ENCODE measurements at places on chromosomes 7 and 10.

DNA sequence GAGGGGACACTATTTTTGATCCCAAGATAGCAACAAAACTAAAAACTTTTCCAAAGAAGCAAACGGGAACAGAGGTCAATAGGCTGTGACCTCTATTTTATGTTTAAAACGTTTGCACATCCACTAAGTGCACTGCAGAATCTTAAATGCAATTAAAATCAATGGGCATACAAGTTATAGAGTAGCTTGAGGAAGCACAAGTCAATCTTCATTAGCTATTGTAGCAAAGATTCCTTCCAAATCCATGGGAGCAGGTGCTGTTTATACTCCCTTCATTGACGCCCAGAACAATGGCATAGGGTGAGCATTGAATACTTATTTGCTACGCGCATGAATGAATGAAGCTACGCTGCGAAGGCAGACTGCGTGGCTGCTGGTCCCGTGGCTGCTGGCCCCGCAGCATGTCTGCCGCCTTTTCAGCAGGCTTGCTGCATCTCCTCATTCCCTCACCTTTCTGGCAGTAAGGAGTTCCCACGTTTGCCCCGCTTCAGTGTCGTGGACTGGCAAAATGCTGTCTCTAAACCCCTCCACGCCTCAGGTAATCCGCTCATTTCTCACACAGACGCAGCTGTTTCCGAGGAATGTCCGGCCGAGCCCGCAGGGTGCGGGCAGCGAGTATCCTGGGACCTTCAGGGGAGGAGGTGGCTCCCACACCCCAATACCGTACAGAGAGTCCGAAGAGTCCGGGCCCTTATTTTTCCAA is 754 bp upstream of the PHYHIPL start:
- DNase-seq: no peak

DNA sequence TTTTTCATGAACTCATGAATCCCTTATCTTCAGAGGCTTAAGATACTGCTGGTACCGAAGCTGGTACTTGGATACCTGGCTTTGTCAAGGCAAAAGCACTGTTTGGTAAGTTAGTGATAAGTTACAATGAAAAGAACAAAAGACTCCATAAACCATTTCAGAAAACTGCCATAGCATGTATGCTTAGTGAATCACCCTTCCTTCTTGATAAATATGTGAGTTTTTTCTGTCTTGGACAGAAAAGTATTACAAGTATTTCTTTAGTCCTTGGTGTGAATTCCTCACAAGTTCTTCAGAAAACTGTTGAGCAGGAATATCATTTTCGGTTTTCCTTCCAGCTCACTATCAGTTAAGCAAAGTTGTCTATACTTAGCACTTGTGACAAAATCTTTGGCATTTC is 25.6 kb downstream of the PUS7 start:
- DNase-seq: no peak

DNA sequence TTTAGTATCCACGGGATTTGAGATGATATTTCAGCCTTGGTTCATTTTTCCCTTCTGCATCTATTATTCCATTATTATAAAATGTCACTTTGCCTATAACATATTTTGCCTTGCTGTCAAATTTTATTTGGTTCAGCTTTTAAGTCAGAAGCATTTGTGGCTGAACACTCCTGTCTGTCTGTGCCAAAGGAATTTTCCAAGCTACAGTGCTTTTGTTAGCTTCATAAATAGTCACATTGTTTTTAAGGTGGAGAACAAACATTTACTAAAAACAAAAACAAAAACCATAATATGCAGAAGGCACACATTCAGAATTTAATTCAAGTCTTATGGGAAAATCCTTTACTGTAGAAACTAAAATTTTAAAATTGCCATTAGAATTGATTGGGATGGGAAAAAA is 33.8 kb upstream of the ELMO1 start:
- no peak for DNase-seq

DNA sequence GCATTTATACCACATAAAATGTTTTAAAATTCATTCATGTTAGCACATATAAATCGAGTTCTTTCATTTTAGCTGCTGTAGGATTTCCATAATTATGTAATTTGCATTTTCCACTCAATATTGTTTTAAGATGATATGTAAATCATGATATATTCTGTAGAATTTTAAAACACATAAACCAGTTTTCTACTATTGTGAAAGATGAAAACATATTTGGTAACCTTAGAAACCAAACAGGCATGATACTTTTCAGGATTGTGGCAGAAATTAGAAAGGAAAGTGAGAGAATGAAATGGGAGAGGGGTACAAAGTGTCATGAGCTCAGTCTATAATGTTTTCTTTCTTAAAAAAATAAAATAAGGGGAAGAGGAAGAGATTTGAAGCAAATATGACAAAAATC is 269.3 kb downstream of the PPP1R3A start:
- no peak for DNase-seq

DNA sequence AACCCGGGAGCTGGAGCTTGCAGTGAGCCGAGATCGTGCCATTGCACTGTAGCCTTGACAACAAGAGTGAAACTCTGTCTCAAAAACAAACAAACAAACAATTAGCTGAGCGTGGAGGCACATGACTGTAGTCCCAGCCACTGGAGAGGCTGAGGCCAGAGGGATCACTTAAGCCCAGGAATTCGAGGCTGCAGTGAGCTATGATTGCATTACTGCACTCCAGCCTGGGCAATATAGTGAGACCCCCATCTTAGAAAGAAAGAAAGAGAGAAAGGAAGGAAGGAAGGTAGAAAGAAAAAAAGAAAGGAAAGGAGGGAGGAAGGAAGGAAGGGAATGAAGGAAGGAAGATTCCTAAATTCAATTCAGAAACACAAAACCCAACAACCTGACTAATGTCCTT is 141.3 kb upstream of the TNRC18 start:
- no peak for DNase-seq

DNA sequence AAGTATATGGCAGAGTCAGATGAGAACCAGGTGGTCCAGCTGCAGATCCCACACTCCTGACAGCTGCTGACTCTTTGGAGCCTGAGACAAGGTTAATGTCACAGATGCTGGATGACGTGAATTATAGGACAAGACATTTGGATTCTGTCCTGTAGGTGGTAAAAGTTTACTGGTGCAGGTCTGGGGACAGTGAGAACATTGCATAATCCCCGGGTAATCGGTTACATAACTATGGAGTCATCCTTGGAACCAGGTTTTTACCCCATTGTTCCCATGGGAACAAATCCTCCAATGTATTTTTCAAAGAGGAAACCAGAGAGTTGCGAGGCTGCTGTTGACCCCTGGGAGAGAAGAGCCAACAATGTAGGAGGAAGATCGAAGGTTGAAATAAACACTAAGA is 27.5 kb upstream of the ZCCHC24 start:
- no peak for DNase-seq

- DNase-seq: no peak
Measured at GRCh38 chr7:101108961-101109360, 17.9 kb upstream of the SERPINE1 start.

DNA sequence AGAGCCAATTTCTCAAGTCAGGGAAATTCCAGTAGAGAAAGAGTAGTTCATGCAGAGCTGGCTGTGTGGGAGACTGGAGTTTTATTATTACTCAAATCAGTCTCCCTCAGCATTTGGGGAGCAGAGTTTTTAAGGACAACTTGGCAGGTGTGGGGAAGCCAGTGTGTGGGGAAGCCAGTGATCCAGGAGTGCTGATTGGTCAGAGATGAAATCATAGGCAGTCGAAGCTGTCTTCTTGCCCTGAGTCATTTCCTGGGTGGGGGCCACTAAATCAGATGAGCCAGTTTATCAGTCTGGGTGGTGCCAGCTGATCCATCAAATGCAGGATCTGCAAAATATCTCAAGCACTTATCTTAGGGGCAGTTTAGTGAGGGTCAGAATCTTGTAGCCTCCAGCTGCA is 194.6 kb upstream of the NRG3 start:
- no peak for DNase-seq

DNA sequence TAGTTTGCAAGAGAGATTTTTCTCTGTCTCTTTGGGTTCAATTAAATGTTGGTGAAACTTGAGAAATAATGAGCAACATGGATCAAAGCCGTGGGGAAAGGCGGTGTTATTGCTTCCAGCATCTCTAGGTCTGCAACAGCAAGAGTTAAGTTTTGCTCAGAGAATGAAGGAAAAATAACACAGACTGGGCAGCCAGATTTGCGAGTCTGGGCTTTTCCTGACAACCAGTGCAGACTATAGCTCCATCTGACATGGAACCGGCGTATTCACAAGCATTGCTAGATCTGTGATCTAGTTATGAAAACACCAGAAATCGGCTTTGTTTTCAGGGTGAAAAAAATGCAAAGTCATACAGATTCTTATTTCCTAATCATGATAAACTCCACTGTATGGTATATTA is 110.4 kb downstream of the CAMK1D start:
- no peak for DNase-seq

DNA sequence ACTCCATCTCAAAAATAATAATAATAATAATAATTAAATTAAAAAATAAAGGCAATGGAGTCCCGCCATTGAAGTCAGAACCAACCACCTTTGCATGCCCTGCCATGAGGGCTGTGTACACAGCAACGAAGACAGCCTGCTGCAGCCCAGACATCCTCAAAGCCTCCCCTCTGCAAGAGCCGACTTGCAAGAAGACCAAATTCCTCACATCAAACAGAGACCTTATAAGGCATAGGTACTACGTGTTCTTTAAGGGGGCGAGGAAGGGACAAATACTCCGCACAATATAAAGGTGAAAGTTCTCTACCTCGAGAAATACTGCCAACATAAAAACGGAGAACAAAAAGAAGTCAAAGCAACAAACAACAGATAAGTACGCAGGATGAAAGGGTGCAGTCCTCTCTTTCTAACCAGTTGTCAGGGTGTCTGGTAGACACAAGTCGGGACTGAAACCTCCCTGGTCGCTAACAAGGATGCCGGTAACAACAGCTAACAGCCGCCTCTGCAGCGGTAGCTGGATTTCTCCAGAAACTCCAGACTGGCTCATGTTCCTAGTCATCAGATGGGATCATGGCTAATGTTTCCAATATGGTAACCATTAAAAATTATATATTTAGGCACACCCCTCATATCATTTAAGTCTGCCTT is 23.6 kb downstream of the FGFR2 start:
- no peak for DNase-seq

DNA sequence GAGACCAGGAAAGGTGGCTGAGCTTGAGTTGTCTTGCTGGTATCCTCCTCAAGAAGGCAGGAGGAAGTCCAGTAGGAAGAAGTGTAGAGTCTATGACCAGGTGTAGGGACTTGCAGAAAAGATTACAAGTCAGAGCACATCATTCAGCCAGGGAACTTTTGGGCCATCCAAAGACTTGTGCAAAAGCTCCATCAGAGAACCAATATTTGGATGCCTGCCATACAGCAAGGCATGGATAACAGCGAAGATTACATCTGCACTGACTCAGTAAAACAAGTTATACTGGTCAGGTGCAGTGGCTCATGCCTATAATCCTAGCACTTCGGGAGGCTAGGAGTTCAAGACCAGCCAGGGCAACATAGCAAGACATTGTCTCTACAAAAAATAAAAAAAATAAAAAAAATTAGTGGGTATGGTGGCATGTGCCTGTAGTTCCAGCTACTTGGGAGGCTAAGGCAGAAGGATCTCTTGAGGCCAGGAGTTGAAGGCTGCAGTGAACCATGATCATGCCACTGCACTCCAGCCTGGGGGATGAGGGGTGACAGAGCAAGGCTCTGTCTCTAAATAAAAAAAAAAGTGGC is 13.2 kb upstream of the NMT2 start:
- DNase-seq: no peak

- no peak for DNase-seq
Measured at GRCh38 chr10:15695852-15696251, 23.9 kb downstream of the ITGA8 start.

DNA sequence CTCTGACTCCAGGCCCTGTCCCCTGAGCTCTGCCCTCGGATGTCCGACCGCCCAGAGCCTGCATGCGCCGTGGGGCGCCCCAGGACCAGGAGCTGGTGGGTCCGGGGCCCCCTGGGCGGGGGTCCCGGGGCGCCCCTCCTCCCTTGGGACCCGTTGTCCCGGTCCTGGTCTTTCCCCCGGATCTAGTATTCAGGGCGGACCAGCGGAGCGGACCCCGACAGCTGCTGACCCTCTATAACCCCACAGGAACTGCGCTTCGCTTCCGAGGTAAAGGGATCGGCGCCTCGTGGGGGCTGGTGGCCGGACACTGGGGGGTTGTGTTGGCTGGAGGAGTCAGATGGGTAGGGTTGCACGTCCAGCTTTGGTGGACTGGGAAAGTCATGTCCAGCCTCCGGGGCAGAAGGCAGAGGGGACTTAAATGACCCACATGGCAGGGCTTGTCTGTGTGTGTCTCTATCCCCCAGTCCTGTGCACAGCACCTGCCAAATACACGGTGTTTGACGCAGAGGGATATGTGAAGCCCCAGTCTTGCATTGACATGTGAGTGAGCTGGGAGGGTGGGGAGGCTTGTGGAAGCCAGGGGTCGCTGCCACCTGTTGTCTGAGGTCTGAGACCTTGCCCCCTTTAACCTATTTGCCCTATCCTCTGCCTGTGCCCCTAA is 520 bp downstream of the MOSPD3 start:
- DNase-seq: no peak

DNA sequence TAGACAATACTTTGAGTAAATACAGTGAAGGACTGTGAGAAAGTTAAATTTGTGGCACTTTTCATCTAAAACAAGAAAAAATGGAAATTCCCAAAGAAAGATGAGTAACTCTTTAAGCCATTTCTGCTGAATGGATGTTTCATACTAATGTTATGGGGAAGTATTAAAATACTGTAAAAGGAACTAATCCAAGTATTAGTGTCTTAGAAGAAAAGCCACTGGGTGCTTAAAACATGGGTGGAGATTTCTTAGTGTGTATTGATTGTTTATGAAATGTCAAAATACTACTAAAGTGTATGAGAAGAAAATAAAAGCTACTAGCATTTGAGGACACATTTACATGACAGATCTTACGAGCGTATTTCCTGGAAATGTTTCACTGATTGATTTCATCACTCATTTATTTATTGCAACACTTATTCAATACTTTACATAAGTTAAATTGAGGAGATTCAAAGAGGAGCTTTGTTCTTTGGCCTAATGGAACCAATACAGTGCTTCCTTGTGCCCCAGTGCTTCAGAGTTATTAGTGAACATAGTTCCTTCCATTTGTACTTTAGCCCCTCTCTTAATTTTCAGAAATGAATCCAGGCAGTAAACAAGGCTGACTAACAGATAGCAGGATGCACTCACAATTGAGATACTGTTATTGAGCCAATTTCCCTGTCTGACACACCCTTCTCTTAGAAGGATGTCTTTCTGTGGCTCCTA is 155.5 kb upstream of the AHR start:
- DNase-seq: no peak

DNA sequence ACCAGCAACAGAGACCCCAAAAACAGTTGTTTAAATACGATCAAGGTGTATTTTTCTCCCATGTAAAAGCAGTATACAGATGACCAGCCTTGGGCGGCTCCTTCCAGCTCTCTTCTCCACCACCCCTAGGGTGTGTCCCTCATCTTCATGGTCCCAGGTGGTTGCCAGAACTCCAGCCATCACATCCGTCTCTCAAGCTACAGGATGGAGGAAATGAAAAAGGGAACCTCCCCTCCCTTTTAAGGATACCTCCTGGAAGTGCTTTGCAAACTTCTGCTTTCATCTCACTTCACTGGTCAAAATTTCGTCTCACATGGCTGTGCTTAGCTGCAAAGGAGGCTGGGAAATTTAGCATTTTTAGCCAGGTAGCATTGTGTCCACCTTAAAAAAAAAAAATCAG is 59.3 kb downstream of the C10orf105 start:
- DNase-seq: no peak

GRCh38 chr10:77504873-77505257 is 132.7 kb downstream of the KCNMA1 start:
- DNase-seq: no peak
